ENCODE measurements at places on chromosomes 6 and 20.

- DNase-seq, result no peak
These were observed at the start of gene R3HDML for GRCh38 chr20:44336725-44337380. Gene R3HDML, plus strand, starts transcription at chr20:44337043. Its CDS starts 115 bp downstream, at chr20:44337158.

GRCh38 chr6:28488916-28489365, 26.7 kb downstream of the GPX6 start:
- DNase-seq, result no peak

GRCh38 chr6:28449056-28449455, 5.8 kb upstream of the ZSCAN23 start:
- DNase-seq, result no peak

DNA sequence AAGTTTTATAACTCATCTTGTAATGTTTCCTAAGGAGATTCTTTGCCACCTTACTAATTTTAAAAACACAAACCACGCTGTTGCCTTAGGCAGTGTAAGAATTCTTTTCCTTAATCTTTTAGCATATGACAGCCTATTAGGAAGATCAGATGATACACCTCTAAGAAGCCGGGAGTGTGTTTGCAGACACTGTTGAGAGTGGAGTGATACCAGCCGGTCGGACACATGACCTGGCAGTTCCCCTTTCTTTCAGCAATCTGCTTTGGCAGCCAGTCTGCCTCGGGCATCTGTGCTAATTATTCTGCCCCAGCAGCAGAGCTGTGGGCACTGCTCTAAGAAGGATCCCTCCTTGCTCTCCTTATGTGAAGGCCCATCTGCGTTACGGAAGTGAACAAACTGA, 50.9 kb downstream of the PLCB4 start:
- DNase-seq, result no peak

DNA sequence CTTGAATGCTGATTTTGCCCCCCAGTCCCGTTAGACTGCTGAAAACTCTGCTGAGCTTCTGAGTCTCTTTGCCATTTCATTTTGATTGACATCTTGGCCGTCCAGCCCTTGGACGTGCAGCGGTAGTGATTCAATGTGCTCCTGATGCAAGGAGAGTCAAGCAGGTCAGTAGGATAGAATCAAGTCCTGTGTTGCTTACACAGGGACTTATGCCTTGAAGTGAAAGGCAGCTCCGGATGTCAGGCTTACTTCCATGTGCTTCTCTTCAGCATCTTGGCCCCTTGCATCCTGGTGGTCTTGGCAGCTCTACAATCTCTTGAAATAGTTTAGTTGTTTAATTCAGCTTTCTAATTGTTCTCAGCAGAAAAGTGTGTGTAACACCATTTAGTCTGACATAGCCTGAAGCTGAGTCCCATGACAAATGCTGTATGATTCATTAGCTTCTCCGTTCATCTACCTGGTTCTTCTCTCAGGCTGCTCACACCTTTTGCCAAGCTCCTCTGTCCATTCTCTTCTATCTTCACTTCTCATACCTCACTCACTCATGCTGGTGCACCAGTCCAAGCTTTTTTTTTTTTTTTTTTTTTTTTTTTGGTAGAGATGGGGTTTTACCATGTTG, 76.0 kb downstream of the EZR start:
- DNase-seq, result no peak

- DNase-seq, result no peak
These were observed at the start of gene GDAP1L1 for GRCh38 chr20:44247131-44247571. Gene GDAP1L1, plus strand, starts transcription at chr20:44247308. Its CDS starts 27 bp downstream, at chr20:44247335.

DNA sequence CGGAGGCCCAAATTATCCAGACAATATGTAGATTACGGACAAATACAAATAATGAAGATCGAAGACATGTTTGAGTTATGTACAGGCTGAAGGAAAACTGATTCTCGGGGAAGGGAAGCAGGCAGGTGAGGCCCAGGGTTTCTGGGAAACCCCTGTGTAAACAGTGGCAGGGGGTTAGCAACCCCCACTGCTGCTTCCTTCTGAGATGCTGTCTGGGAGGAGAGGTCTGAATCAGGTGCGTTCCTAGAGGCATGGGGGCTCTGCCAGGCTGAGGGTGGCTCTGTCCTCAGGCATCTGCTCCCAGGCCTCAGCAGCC, 7.2 kb upstream of the MDGA1 start:
- DNase-seq, result no peak

DNA sequence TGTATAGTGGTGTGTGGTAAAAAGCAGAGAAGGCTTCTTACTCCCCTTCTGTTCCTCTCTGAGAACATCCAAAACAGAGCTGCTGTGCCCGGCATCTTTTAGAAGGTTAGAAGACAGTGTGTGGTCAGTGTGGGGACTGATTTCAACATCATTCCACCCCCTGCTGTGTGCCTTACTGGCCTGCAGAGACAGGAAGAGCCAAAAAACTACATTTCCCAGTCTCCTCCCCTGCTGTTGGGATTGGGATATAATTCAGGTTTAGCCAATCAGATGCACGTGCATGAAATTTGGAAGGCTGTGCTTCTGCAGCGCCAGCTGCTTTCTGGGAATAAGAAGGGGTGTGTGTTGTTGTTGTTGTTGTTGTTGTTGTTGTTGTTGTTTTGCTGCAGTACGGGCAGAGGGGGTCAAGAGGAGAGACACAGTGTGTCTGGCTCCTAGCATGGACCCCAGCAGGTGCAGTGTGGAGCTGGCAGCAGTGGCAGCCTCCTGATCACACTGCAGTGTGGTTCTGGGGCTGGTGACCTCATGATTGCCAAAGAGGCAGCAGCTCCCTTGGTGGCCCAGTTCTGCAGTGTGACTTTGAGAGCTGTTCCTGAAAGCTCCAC, 74.7 kb downstream of the MRPL14 start:
- DNase-seq, result no peak

GRCh38 chr20:17863577-17864292, 104.9 kb downstream of the SNX5 start:
- DNase-seq, result no peak

- DNase-seq, result no peak
These were observed 181.8 kb downstream of the SASH1 start for GRCh38 chr6:148524471-148524882.

DNA sequence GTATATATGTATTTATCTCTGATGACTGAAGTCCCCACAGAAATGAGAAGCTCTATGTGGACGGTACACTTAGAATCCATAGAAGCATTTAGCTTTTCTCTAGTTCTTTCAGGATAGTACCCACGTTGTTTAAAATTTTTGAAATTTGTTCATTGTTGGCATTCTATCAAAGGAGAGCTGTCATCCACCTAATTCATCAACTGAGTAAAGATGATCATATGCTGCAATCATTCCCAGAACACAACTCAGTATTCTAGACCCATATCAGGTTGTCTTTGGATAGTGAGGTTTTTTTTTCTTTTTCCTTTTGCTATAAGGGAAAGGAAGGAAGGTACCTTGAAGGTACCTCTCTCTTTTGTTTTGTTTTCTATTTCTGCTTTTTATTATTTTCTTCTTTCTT, 9.3 kb downstream of the SERAC1 start:
- DNase-seq, result no peak

DNA sequence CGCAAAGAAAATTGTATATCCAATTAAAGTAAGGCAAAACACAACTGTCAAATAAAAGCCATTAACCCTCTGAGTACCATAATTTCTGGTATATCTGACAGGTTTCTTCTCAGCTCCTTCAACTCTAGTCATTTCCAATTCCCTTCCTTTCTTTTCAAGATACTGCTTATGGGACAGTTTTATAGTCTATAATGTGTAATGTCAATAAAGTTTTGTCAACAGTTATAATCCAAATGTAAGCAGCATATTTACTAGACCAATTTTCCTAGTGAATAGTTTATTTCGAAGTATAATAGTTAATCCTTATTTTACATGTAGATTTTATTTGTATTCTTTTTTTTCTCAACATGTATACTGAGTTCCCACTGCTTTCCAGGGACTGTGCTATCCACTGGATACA, 1081.8 kb downstream of the EPHA7 start:
- DNase-seq, result no peak

GRCh38 chr6:137427656-137428290, 66.4 kb downstream of the OLIG3 start:
- no peak for DNase-seq

GRCh38 chr6:75932067-75932466, 140.4 kb downstream of the IMPG1 start:
- DNase-seq, result no peak

- DNase-seq, result no peak
These were observed 103.0 kb downstream of the PLEKHG1 start for GRCh38 chr6:150702675-150703074.

- no peak for DNase-seq
These were observed 695.2 kb downstream of the QKI start for GRCh38 chr6:164109770-164110140.

DNA sequence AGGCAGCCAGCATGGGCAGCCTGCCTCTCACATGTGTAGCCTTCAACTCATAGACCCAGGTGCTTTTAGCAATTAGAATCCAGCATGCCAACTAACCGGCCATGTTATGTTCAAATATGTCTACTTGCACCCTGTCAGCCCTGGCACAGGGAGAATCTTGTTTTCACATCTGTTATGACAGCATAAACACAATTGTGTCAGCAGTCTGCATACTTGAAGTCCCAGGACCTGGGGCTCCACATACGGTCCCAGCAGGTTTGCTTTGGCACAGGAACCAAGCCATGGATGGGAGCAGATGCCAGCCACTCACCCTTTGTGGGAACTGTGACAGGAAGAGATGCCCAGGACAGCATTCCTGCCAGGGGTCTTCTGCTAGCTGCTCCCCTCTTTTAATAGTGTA, 67.2 kb upstream of the SYNDIG1 start:
- no peak for DNase-seq

DNA sequence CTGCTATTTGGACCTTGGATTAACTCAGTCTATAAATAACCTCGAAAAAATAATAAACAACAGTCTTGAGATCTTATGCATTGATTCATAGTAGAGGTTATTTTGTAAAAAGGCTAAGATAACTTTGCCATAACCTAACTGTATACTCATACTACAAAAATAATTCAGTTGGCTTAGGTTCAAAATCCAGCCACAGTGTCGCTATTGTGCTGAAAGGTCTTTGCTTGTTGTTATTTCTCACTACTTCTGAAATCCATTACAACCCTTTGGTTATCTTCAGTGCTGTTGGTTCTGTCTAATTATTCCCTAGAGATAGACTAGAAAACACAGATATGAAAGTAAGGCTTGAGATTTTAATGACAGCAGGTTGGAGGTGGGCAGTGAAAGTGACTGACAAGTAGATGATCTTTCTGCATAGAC, 74.4 kb downstream of the MKKS start:
- no peak for DNase-seq

GRCh38 chr6:144725736-144726522, 440.8 kb downstream of the UTRN start:
- no peak for DNase-seq

GRCh38 chr6:170137911-170138910, 152.7 kb downstream of the DLL1 start:
- DNase-seq, result no peak

DNA sequence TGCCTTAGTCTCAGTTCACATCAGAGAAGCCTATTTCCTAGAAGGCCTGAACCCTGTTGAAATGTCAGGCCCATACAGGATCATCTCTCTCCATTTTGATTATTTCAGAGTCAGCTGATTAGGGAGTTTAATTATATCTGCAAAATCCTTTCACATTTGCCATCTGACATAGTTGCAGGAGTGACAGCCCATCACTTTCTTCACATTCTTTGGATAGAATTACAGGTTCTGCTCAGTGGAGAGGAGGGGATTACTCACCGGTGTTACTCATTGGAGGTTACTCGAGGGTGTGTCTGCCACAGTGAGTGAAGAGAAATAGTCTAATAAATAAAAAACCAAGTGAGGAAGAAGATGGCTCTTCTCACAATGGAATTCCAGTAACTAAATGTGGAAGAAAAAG, 216.8 kb downstream of the TMEM242 start:
- DNase-seq, result no peak

DNA sequence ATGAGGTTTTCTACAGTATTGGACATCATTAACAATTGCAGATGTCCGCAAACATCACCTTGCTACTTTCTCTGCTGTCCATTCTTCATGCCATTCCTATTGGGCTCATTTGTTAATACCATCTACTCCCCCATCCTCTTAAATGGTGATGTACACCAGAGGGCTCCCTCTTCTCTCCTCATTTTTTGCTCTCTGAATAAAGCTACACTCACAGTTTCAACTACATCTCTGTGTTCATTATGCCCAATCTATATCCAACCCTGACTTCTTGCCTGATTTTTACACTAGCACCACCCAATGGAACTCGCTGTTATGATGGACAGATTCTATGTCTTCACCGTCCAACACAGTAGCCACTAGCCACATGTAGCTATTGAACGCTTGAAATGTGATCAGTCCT, 288.1 kb upstream of the ID4 start:
- no peak for DNase-seq

DNA sequence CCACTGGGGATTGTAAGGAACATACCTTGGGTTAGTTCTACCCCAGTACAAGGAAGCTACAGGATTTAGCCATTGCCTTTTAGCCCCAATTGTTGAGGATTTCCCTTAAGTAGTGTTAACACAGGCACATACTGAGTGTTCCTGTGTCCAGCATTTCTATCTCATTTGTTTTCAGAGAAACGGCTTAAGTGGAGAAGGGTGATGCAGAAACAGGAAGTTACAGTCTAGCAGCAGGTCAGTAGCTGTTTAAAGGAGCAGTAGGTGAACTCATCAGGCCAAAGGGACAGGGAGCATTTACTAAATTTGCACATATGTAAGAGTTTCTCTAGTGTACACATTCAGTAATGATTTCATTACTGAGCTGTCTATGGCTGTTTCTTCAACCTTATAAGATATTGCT, 644.2 kb upstream of the GJE1 start:
- DNase-seq, result no peak

DNA sequence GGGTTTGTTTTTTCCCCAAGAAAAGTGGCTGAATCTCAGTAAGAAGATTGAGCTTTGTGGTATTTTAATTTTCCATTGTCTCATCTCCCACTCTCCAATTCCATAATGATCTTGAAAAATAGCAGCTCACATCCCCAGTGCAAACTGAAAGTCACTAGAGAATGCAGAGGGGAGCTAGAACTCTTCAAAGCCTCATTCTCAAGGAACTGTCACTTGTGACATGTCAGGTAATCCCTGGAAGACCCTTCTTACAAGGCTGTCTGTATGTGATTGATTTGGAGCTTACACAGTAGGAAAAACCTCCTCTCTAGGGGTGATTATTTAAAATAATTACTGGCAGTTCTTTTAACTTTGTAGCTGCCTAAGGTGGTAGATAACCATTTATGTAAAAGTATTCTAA, 420.4 kb downstream of the CDH26 start:
- no peak for DNase-seq

- no peak for DNase-seq
These were observed 8.2 kb upstream of the VEGFA start for GRCh38 chr6:43761666-43762409.

- DNase-seq, result no peak
These were observed 92.4 kb upstream of the CD83 start for GRCh38 chr6:14025160-14025559.

Data from GOT3 (cell line).